Left hindlimb (tissue), 1 donor: ENCODE measurements at places on chromosomes 2 and 18.

GRCh38 chr2:66000901-66001300 lies 434.0 kb upstream of the MEIS1 start:
- no peak for DNase-seq

- DNase-seq, result no peak
Measured at GRCh38 chr2:182628916-182629315, 87.1 kb upstream of the DNAJC10 start.

DNA sequence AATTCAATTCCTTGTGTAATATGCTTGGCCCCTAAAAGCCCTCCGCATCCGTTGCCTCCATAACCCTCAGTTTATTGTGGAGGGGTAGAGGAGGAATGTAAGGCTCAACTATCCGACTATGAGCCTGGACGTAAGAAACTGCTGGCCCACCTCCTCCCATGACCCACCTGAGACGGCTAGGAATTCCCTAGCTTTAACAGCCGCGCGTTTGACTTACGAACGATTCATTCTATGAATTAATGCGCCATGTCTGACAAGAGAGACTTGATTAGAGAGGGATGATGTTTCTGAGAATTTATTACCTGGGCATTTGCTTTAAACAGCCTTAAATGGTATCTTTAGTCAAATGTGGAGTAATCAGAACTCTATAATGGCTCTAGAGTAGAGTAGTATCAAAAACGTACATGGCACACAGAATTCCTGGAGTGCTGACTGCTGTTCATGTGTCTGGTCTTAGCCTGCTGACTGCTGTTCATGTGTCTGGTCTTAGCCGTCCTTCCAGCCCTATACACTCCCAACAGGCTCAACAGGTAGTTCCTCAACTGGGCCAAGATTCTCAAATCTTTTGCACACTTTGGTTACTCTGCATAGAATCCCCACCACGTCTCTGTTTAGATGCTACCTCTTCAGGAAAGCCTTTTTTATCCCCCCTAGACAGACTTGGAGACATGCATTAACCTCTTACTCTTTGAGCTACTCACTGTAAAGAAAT lies 899 bp upstream of the GFPT1 start:
- DNase-seq, result peak; percentile 28

GRCh38 chr2:43889416-43889815 lies 50.6 kb downstream of the ABCG8 start:
- DNase-seq, result no peak

DNA sequence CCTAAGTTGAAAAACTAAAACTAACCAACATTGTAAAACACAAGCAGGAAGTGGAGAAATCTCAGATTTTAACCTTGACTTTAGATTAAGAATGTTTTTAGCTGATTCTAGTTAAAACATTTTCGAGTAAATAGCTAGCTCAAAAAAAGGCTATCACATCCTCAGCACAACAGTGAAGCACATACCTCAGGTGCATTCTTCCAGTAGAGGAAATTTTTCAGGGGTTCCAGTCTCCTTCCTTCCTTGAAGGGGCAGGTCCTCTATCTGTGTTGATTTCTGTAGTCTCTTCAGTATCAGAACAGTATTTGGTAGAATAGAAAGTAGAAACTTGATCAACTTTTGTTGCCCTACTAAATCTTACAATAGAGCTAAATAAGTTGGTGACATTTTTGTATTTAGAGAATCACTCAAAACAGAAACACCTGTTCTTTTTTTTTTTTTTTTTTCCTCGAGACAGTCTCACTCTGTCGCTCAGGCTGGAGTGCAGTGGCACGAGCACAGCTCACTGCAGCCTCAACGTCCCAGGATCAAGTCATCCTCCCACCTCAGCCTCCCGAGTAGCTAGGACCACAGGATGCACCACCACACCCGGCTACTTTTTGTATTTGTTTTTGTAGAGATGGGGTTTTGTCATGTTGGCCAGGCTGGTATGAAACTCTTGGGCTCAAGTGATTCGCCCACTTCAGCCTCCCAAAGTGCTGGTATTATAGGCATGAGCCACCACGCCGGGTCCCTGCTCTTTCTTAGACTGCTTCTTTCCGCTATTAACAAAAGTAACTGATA lies 6.9 kb upstream of the GPR155 start:
- no peak for DNase-seq

DNA sequence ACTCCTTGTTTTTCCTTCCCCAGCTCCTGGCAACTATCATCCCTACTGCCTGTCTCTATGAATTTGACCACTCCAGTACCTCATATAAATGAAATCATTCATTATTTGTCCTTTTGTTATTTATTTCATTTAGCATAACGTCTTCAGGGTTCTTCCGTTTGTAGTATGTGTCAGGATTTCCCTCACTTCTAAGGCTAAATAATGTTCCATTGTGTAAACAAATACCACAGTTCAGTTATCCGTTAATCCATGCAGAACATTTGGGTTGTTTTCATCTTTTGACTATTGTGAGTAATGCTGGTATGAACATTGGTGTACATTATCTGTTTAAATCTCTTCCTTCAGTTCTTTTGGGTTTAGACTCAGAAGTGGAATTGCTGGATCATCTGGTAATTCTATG lies 18.8 kb downstream of the DYNC2LI1 start:
- DNase-seq, result no peak

DNA sequence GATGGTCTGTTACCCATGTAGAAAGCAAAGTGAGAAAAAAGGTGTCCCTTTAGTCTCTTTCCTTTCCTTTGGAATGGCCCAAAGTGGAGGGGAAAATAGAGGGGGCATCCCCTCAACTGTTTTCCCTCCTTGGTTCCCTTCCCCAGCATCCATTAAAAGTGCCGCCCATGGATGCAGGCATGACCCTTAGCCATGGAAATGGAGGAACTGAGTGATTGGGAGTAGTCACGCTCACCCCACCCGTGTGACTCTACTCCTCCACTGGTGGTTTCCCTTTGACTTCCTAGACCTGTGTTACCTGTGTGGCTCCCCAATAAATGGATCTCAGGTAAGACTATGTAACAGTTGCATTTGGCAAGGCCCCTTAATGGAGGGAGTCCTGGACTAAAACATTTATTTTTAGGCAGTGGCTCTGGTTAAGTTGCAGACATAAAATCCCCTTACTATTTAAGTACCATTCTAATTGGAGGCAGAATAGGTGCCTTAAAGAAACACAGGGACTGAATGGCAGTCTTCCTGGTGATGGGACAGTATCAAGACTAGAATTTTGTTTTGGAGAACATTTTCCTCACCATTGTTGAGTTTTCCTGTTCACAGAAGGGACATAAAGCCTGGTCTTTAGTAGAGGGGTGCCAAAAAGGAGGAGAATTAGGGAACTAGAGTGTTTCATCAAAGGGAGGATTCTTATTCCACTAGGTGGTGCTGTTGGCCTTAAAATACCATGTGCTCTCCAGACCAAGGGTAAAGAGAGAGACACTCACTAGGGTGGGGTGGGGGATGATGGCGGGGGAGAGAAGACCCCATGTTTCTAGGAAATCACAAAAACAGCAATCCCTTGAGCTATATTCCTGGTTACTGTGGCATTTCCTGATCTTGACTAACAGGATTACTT lies 25.7 kb upstream of the PLA2R1 start:
- DNase-seq, result no peak

- DNase-seq, result no peak
Measured at GRCh38 chr18:40529478-40529877, 1425.6 kb upstream of the PIK3C3 start.

DNA sequence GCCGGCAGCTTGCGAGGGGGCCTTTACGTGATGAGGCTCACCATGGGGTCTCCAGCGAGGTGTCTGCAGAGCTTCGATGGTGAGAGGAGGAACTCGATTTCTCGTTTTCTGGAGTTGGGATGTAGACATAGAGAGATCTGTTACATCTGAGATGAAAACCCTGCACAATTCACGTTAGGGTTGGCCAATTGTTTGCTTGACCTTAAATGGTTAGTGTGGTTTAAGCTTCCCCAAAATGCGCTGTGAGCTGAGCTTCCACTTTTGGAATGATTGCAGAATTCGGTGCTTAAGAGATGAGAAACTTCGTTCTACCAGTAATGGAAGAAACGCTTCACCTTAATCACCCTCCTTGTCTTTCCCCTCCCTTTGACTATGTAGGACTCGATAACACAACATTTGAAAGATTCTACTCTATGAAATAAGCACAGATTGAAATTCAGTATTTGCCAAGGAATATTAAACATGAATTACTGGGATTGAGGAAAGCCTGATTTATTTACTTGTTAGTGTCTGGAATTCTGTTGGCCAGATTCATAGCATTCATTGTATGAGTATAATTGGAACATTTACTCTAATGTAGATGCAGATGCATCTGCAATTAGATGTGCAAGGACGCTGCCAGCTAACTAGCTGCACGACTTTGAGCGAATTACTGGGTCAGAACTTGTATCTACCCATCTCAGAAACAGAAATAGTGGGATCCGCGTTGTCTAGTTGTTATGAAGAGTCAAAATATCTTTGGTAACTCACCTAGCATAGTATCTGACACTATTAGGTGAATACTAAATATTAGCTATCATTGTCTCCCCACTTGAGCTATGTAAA lies 1.6 kb upstream of the KLF7 start:
- DNase-seq, result no peak
